ENCODE measurements at places on chromosomes 12 and 14. TPM values are rescaled to one million over a fixed set of nuclear protein-coding genes. Genes with fewer than 3 reads are reported as not detected.
A peak's percentile ranks its signal among the peaks of the same experiment; 100 is the strongest.

GRCh38 chr12:105507311-105508038 is 177.0 kb downstream of the C12orf75 start:
- no peak for DNase-seq

- no peak for DNase-seq
Measured at GRCh38 chr12:124094733-124095132, 121.7 kb downstream of the ZNF664 start.

DNA sequence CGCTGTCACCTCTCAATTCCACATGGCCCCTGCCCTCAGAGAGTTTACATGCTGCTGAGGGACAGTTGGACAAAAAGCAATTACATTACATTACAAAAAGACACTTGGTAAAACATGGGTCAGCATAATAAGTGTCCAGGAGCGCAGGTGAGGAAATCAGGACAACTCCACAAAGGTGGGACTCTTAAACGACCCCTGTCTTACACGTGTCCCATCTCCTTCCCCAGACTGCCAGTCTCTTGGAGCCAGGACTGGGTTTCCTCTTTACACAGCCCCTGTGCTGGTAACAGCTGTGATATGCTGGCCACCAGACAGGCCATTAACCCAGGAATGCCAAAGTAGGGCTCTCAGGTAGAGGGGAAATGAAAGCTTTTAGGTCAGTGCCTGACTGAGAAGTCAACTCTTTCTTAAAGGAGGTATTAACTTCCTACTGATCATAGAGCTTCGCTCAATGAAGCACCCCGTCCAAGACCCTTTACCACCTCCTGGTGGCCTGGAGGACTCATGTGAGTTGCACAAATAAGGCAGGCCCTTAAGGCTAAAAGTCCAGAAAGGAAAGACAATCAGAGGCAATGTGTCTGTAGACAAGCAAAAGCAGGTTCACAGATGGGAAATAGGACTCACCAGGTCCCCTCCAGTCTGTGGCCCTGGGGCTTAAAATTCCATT is 55.5 kb downstream of the ANO2 start:
- no peak for DNase-seq

DNA sequence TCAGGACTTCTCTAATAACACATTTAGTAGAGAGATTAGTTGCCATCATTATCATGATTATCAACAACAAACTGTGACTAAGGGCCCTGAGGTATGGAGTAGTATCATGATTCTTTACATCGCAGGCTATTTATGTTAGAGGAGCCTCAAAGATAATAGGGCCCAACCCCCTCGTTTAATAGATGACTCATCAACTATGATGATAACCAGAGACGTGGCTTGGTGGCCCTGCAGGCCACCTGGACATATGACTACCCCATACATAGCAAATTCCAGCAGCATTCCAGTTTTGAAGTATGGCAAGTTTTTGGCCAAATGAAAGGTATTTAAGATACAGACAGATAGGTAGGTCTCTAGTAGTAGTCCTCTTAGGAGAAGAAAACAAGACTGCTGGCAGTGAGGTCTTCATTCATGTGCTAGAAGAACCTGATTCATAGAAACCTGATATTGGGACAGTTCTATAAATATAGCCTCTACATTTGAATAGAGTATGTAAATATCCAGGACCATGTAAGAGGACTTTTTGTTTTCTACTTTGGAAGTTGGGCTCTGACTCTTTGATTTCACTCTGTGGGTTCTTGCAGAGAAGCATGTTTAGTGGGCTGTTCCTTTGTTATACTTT is 5.6 kb downstream of the RIC8B start:
- DNase-seq: no peak

- no peak for DNase-seq
Measured at GRCh38 chr12:92876496-92876895, 52.6 kb downstream of the EEA1 start.

DNA sequence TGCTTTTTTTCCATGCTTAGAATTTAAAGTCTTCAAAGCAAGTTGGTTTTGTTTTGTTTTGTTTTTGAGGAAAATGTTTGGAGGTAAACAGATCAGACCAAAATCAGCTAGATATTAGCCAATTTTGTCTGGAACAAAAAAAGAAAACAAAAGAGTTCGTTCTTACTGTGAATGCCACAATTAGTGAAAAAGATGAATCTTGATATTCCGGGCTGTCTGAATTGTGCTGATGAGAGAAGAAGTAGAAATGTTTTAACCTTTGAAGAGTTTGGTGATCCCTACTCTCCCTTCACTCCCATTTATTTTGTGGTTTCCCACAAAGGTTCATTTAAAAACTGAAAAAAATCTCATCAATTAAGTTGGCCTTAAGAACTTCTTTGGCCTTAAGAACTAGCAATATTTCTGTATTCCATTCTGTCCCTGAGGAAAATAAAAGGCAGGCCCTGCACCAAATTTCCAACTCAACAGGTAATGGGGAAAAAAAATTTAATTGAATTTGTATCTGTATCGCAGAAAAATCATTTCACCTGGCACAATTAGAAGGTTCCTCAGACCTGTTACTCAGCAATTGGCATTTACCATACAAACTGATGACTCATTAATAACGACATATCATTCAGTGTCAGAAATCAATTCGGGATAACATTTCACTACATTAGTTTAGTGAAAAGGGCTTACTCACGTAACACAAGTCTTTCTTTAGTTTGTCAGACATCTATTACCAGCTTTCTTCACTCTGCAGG is 562 bp upstream of the GLIPR1L2 start:
- no peak for DNase-seq

- no peak for DNase-seq
Measured at GRCh38 chr12:105724641-105725040, 394.1 kb downstream of the C12orf75 start.

DNA sequence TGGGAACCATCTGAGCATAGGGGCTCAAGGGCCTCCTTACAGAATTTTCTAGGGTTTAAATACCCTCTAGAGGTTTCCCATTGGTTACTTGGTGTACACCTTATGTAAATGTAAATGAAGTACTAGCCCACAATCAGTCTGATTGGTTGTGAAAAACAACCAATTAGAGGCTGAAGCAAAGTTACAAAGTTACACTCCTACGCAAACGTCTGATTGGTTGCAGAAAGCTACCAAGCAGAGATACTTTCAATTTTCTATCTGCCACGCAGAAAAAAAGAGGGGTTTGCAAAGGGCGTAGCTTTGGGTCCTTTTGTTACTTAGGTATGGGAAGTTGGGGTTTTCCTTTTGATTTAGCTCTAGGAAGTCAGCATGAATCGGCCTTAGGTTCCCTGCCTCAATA is 1.8 kb upstream of the TMEM19 start:
- DNase-seq: peak; percentile 37

DNA sequence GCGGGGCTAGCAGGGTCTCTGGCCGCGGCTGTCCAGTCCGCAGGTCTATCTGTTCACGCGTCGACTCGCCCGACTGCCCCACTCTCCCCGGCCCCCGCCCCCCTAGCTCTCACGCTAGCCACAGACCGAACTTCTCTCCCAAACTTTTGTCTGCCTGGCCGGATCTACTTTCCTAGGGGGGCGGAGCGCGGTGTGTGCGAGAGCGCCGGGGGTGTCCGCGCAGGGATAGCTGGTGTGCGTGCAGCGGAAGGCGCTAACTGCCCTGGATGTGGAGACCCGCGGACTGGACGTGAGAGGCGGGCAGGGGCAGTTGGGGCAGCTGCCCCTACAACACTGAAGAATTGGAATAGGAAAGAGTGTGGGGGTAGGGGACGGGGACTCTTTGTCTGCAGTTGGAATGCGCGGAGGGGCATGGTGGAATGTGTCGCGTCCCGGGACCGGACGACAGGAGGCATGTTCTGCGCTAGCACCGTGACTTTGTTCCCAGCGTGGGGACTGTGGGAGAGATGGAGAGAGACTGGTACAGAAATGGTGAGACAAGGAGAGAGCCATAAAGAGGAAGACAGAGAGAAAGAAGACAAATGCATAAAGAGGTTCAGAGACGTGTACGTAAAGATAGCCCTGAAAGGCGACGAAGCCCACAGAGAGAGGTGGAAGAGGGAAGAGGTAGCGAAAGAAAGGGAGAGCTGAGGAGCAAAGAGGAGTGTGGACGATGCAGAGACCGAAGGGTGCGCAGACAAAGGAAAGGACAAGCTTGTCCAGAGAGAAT is at the start of gene AJUBA:
AJUBA (minus strand) TSS at position 75 of the 769 bp plus-strand sequence. CDS start 285 bp downstream, outside the sequence.
- peak; percentile 80 for DNase-seq

DNA sequence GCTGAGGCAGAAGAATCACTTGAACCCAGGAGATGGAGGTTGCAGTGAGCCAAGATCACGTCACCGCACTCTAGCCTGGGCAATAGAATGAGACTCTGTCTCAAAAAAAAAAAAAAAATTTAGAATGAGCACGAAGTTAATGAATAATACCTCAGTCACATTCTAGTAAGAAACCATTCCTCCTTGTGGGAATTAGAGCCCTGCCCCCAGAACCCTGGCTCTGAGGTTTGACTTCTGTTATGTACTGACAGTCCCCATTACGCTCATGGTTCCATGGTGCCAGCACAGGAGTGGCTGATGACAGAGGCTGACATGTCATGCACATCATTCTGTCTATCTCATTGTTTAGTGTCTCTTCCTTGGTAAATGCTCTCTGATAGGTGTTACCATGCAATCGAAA is 132.6 kb upstream of the FGD4 start:
- no peak for DNase-seq

DNA sequence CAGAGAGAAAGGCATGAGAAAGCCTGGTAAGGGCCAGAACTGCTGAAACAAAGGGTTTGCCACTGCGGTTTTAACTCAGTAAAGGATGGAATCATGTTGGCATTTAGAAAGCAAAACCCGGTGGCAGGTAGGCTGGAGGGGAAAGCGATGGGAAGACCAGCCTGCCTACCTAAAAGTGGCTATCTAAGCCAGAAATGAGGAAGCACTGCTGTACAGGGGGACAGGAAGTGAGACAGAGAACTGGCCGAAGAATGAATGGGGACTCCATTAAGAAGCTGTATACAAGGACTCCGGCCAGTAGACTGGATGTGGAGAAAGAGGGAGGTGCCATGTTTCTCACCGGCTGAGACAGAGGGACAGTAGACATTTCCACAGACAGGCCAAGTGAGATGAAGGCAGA is 48.2 kb downstream of the PPM1H start:
- no peak for DNase-seq

DNA sequence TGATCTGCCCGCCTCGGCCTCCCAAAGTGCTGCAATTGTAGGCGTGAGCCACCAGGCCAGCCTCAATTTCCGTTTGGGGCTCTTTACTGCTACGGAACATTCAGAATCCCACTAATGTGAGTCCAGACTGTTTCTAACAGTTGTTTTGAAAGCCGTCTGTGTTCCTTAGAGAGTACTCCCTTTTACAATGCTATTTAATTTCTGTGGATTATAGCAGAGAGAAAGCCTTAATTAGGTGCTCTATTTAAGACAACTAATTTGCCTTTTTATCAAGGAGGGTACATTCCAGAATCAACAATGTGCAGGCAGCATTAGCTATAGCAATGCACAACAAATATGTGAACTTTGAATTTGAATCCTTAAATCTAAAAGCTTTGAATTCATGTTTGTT is 2.8 kb upstream of the SAV1 start:
- DNase-seq: no peak

GRCh38 chr14:101780390-101780789 is 18.9 kb downstream of the PPP2R5C start:
- no peak for DNase-seq

DNA sequence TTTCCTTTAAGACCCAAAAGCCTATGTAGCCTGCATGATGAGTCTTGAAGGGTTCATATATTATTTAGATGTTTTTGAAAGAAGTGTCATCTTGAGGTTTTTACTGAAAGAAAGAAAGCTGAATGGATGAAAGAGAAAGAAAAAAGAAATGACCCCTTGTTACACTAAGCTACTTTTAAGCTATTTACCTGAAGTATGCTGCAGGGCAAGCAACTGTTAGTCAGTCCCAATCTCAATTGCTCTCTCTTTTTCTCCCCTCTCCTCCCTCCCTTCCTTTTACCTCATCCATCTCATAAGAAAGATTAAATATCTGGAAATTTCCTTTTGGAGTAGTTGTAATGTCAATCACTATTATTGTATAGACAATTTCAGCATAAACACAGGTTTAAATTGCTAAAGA is 512.4 kb downstream of the TMTC2 start:
- DNase-seq: no peak

- no peak for DNase-seq
Measured at GRCh38 chr14:69404883-69405282, 6.4 kb downstream of the SLC39A9 start.

DNA sequence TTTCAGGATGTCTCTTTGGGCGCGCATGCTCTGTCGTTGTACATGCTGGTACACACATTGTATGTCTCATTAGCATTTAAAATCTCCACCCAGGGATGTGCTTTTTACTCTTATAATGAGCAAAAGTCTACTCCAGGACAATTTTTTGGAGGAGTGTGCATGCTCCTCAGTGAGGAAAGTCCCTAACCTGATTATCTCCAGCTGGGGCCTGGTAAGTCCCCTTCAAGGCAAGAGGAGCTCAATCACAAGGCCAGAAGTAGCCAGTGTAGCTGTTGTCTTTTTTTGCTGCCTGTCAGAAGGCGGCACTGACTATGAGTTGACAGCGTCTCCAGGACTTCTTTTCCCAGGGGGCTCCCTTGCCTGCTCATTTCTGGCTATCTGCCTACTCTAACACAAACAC is 218.3 kb upstream of the CNTN1 start:
- DNase-seq: no peak

GRCh38 chr12:68673788-68674187 is 13.0 kb upstream of the NUP107 start:
- peak; percentile 57 for DNase-seq

GRCh38 chr14:51644217-51644933 is 7.3 kb upstream of the FRMD6 start:
- no peak for DNase-seq

DNA sequence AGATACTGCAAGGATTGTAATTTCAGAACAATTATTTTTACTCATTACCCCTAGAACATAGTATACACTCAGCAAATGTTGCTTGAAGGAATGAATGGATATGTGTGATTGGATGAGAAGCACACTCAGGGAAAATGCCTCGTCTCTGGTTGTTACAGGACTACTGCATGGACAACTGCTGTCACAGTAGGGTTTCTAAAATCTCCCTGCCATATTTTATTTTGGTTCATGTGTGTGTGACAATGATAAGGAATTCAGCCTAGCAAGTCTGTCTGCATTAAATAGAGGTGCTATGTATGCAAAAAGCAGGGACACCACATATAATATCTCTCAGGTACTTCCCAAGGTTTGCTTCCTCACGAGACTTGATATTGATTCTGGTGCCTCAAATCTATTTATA is 1.4 kb downstream of the PTPRR start:
- no peak for DNase-seq

- DNase-seq: no peak
Measured at GRCh38 chr12:99282624-99283023, 364.9 kb upstream of the GARIN6 start.

- no peak for DNase-seq
Measured at GRCh38 chr14:83301791-83302190, 1768.1 kb upstream of the SEL1L start.

KRT6C gene
- not detected for total RNA-seq

KERA gene
- total RNA-seq: not detected

MYH6 gene
- 0.07 TPM for total RNA-seq

PLCZ1 gene
- not detected for total RNA-seq

RFX4 gene
- total RNA-seq: not detected

KLHL33 gene
- 0.17 TPM for total RNA-seq

MYL6B gene
- total RNA-seq: 63.4 TPM

C12orf43 gene
- total RNA-seq: 20.2 TPM

INHBC gene
- total RNA-seq: not detected

LHX5 gene
- total RNA-seq: not detected

DNAI7 gene
- not detected for total RNA-seq

KRT79 gene
- total RNA-seq: not detected

LMO3 gene
- not detected for total RNA-seq

RASSF8 gene
- 0.92 TPM for total RNA-seq

Data from activated CD4-positive, alpha-beta T cell treated with anti-CD3 and anti-CD28 coated beads, Interleukin-2, amount 10 ng/mL, durations not matched to agents 7 days and 5 days (primary cell).